NCI-H774 (cell line): ENCODE measurements at places on chromosomes 11 and 22.

DNA sequence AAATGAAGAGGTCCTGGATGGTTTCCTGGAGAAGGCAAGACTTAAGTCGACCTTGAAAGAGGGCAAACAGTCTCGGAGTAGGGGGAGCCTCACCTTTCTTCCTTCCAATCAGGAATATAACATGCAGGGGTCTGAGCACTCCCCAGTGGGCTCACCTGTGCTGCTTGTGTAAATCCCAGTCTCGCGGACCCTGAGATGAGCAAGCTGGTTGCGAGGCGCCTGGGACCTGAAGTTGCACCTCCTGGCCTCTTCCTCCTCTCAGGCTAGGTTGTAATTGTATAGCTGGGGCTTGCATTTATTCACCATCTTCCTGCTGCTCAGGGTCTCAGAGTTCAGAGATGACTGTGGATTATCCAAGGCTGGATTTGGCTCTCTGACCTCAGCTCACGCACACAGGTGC lies 7.5 kb upstream of the WBP2NL start:
- DNase-seq: no peak

- no peak for DNase-seq
Observed at GRCh38 chr22:42676059-42676607, 26.9 kb upstream of the CYB5R3 start.

DNA sequence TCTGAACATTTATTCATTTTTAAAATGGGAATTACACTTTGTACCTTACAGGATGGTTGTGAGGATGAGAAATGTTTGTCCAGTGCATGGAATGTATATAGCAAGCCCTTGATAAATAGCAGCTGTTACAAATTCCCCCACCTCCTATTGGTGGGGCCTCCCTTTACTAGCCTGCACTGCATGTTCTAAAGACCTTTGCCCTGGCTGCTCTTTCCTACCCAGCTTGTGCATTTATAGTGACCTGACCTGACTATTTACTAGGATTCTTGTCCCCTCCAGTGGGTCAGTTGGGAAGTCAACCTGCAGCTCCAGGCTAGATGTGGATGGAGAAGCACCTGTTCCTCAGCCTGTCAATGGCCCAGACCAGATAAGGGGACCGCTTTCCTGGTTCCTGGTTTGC lies 180.3 kb downstream of the HIPK3 start:
- DNase-seq: no peak

- no peak for DNase-seq
Observed at GRCh38 chr11:60378354-60378753, at the start of gene MS4A7. TSS of gene MS4A7 (plus strand) at chr11:60378532. CDS start at chr11:60383142, 4,610 bp downstream.

GRCh38 chr11:68837583-68838571 lies 3.8 kb downstream of the CPT1A start:
- DNase-seq: no peak

DNA sequence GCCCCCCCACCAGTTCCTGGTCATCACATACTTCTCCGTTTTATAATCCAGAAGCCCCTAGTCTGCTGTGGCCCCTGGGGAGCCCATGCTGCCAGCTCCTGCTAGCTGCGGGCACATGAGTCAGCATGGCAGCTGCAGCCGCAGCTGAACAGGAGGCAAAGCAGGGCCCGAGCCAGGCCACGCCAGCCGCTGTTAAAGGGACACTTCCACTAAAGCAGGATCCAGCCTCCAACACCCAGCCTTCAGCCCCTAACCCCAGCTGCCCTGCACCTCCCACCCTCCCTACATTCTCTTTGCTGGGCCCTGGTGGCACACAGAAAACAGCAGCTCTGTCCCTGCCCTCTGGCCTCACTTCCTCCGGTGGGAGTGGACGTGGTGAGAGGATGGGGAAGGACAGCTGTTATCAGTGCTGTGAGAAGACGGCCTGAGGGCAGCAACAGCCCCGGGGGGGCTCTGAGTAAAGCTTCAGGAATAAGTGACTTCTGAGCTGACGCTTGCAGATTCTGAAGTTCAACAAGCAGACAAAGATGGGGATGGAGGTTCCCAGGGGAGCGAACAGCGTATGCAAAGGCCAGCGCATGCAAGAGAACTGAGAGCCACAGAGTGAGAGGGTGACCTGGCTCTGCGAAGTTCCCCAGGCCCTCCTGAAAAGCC lies 688 bp upstream of the LRRC74B start:
- DNase-seq: no peak

DNA sequence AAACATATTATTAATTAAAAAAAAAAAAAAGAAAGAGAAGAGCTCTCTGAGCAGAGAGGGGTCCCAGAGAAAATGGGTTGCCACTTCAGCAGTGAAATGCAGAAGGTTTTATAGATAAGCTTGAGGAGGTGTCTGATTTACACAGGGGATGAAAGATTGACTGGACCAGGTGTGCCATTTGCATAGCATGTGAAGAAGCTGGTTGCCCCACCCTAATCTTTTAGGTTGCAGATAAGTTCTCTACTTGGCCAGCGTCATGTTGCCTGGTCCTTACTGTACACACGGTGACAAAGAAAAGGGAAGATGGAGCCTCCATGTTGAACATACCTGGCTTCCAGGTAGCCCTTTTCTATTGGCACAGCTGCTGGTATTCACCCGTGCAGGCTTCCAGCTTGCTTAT lies 41.4 kb downstream of the MS4A2 start:
- no peak for DNase-seq

DNA sequence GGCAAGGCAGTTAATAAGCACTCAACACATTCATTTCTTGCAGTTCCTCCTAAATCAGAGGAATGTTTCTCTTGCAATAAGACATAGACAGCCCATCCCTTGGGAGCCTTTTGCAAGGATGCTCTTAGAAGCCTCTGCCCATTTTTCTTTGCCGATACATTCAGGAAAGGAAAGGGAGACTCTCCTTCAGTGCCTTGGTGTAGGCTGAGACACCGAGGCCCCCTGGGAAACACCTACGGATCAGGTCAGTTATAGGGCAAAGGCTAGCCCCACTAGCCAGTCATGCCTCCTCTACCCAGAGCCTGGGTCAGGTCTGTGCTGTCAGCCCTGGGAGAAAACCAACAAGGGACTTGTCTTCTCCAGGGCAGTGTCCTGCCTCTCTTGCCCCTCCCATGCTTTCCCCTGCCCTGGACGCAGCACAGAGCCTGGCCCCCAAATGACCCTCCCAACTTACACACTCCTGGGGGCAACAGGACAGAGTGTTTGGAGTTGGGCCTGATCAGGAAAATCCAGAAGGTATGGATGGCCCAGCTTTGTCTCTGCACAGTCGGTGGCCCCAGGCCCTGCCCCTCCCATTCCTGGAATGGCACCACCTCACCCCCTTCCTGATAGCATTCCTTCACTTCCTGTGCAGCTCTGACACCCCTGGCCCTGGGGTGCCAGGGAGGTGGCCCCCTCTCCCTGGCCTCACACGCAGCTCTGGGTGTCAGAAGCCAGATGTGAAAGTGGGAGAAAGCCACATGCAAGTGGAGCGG lies 18.3 kb downstream of the ANKK1 start:
- DNase-seq: no peak

DNA sequence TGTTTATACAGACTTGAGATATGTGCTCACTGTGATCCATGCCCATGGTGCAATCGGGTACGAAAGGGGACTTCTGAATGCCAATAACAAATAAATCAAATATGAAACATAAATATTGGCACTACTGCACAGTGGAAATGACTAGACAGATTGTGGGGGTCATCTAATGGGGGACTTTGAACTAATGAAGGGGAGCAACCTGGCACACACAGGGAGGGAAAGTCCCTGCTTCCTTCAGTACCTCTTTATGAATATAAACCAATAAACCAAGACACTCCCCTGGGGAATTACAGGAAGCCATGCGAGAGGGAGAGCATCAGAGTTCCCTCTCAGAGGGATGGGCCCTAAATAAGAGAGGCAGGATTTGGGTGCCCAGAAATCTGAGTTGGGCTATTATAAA lies 21.1 kb downstream of the MIF start:
- no peak for DNase-seq

GRCh38 chr11:93845181-93846092 lies 5.0 kb downstream of the VSTM5 start:
- no peak for DNase-seq

DNA sequence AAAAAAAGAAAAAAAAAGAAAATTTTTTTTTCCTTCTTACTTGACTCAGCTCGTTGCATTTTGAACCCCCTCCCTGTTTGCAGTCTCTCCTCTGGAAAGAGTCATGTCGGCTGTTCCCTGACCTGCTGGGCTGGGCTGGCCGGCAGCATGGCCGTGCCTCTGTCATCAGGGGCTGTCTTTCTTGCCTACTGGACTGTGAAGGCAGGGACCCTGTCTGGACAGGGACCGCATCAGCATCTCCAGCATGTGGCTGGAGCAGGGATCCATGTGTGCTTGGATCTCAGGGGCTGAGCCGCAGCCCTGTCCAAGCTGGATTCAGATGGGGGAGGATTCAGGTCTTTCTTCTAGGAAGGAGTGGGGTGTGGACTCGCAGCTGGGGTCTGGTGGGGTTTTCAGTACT lies 15.5 kb downstream of the FBLN1 start:
- DNase-seq: no peak

DNA sequence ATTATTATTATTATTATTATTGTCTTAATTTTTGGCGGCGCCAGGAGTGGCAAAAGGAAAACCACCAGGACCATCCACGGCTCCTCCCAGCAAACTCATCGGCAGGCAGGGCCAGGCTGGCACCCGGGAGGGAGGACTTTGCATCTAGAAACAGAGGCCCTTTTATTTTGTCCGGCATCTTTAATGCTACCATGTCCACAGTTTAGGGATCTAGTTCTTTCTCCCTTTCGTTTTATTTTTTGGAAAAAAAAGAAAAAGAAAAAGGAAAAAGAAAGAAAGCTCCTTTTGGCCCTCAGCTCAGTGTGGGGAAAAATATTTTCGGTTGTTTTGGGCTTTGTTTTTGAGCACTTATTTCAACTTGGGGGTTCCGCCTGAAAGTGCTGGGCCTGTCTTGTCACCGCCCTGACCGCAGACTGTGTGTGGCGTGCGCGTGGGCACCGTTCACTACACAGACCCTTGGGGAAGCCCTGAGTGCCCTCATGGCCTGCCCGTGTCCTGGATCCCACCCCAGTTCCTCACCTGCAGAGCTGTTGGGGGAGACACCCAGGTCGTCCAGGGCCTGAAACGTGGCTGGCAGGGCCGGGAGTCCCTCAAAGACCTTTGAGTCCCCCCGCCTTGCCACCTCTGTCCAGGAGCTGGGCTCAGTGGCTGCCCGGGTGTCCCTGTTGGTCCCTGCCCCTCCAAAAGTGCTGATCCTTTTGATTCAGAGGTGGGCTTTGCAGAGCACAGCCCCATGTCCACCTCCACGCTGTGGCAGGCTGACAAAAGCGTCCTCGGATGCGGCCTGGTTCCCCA lies 69.1 kb upstream of the PPARA start:
- DNase-seq: no peak

GRCh38 chr11:88415495-88415894 lies 78.0 kb upstream of the CTSC start:
- DNase-seq: no peak

DNA sequence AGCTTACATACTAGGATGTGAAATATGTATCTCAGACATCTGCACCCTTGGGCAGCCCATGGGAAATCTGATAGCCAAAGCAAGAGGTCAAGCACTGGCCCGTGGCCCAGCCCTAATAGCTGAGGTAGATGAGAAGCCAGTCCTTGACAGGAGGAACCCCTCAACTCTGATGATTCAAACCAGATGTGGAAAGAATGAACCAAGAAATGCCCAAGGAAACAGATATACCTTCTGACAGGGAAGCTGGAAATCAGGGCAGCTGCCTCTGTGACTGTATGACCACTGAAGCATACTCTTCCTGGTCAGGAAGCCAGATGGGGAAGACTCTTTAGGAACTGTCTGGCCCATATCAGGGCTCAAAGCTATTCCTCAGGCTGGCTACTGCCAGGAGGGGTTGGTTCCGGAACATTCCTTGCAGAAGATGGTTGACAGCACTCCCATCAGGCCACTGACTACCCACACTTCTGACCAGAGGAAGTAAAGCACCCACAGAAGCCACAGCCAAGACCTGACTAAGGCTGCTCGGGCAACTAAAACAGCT lies 124.2 kb downstream of the SWAP70 start:
- DNase-seq: no peak

DNA sequence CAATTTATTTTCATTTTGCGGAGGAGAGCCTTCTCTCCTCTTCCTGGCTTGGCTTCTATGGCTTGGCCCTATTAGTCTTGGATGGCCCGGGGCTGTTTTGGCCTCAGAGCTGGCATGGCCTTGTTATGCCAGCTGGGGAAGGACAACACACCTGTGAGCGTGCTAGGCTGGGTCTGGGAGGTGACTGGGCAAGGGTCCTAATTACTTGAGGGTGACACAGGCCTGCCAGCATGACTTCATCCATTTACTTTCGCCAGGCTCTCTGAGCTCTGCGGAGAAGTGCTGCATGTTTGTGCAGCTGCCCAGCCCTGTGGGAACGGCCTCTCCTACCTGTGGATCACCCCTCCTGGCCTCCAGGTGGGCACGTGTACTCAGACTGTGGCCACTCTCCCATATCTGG lies 153.6 kb downstream of the SNX19 start:
- peak; percentile 96 for DNase-seq

DNA sequence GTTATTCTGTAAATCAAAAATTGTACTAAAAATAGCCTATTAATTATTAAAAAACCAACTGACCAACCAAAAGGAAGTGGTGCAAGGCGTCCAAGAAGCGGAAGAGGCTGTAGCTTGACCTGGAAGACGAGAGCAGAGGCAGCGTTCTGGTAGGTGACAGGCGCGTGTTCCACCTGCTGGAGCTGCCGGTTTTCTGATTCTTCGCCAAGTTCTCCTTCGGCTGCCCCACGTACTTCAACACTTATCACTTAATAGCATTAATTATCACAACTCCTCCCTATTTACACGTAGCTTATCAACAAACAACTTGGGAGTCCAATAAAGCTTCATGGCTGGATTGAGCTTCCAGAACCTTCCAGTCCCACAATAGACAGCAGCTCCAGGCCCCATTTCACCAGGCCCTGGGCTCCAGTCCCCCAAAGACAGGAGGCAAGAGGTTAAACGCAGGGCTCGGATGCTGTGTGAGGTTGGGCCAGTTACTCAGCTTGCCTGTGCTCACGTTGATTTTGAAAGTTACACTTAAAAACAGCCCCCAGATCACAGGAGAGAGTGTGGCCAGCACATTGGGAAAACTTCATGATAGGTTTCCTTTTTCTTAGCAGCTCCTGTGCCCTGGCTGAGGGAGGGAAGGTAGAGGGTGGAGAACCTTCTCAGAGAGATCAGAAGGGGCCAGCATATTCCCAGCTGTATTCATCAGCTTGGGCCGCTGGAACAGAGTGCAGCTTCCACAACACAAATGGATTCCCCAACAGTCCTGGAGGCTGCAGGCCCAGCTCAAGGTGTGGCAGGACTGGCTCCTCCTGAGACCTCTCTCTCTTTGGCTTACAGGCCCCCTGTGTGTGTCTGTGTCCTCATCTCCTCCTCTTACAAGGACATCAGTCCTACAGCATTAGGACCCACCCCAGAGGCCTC lies 54.2 kb upstream of the FGF3 start:
- no peak for DNase-seq

GRCh38 chr11:125728969-125729368 lies 17.1 kb upstream of the PATE1 start:
- DNase-seq: no peak

- DNase-seq: no peak
Observed at GRCh38 chr11:30545507-30545906, 40.6 kb downstream of the MPPED2 start.

GRCh38 chr11:132448334-132448995 lies 1078.0 kb downstream of the NTM start:
- DNase-seq: no peak

GRCh38 chr11:86129740-86130540 lies 61.1 kb upstream of the PICALM start:
- no peak for DNase-seq

- no peak for DNase-seq
Observed at GRCh38 chr11:114362958-114363357, 37.4 kb downstream of the C11orf71 start.

- DNase-seq: no peak
Observed at GRCh38 chr22:38311323-38311620, 6.0 kb downstream of the CSNK1E start.
